ENCODE measurements at places on chromosomes 4 and X. TPM values are rescaled to one million over a fixed set of nuclear protein-coding genes. Genes with fewer than 3 reads are reported as not detected.

VCX2 gene
- not detected for total RNA-seq

DNA sequence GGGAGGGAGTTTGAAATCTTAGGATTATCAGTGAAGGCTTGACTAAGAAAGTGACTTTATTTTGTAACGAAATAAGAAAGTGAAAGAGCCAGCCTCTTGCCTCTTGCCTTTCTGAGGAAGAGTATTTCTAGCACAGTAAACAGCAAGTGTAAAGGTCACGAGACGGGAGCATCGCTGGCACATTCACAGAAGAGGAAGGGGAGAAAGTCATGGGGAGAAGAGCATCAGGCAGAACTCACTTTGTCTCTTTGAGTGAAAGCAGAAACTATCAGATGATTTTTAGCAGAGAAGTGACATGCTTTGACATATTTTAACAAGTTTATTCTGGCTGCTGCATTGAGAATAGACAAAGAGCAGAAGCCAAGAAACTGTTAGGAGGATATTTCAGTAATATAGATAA lies 313.8 kb downstream of the CAMK2D start:
- DNase-seq = no peak

GRCh38 chr4:183360161-183360919 lies 38.1 kb upstream of the CLDN24 start:
- peak; percentile 20 for DNase-seq

UGT2B11 gene
- not detected for total RNA-seq

DNA sequence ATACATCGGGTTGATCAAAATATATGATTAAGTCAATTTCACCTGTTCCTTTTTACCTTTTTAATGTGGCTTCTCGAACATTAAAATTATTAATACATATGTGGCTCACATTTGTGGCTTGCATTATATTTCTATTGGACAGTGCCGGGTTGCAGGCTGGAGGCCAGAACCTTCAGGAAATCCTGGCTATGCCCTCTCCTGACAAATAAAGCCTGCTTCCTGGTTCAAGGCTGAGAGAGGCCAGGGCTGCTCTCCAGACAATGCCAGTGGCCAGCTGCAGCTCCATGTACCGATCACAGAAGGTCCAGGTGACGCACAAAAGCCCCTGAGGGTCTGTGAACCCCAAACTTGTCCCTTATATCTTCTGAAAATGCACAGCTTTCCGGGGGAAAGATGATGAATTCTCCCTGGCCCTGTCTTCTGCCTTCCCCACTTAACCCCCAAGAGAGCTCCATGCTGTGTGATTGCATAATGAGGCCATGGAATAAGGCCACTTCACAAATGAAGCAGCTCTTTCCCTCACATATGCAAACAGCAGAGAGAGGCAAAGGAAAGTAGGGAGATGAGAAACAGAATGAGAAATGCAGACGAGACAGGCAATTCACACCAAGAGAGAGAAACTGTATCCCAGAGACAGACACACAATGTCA lies 241.2 kb downstream of the BCOR start:
- DNase-seq = no peak

DNA sequence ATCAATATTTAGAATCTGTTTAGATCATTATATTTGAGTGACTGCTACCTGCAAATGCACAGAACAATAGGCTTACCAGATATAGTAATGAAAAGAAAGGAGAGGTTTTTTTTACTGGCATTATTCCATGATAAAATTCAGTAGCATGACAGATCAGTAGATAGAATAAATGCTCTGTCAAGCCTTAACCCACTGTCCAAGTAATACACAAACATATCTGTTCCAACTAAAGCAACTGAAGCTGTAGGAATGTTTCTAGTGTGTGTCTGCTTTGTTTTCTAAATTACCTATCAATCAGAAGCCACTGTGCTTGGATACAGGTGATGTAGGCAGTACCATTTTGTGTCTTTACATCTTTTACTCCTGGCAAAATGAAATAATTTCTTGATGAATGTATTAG lies 604.6 kb downstream of the PCDH7 start:
- no peak for DNase-seq

DNA sequence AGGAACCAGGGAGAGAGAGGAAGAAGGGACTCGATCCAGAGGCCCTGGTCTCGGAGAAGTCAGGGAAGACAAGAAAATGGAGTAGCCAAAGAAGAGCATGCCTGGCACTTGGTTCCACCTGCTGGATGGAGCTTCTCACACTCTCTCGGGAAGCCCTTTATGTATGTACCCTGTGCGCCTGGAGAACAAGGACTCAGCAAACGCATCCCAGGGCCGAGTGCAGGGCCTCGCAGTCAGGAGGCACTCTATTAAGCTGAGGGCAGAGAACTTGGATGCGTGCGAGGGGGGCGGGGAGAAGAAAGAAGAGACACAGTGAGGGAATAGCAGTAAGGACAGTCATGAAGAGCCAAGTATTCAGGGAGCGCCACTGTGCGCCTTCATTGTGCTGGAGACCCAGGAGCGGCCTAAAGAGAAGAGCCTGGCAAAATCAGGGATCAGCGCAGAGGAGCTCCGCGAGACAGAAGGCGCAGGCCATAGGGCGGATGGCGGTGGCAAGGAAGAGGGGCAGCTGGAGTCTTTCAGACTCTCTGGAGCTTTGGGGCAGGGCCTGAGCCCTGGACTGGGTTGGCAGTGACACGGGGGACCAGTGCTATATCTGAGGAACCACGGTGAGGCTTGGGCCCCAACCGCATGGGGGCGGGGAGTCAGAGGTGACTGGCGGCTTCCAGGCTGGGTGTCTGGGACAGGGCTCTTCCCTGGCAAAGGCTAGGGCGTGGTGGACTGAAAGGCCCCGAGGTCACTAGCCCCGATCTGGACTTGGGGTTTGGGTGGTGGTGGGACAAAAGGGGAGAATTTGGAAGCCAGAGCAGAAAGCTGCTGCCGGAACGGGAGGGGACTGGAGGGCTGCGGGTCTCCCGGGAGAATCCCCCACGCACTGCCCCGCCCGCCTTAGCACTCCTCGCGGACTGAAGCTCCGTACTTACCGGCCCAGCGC lies 1.9 kb upstream of the SEPTIN6 start:
- DNase-seq = no peak

CXXC4 gene
- 0.37 TPM for total RNA-seq

DNA sequence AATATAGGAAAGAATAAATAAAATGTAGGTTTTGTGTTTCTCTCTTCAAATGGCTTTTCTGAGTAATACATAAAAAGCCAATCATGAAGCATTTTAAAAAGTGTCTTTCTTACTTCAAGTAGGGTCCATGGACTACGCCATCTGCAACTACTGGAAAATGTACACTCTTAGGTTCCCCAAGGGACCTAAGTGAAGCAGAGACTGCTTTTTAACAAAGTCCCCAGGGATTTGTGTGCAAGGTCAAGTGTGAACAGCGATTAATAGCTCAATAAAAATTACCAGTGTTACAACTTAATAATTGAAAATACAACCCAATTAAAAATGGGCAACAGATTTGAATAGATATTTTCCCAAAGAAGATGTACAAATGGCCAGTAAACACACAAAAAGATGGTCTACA lies 84.9 kb downstream of the ARHGAP6 start:
- DNase-seq = no peak

ASB9 gene
- 2.3 TPM for total RNA-seq

GRCh38 chr4:48778431-48779094 lies 1.5 kb downstream of the FRYL start:
- DNase-seq = no peak
